CD4-positive, alpha-beta T cell (primary cell): ENCODE measurements at places on chromosomes 13 and 19.

- DNase-seq = no peak
These were observed at the start of gene DCLK1 for GRCh38 chr13:36131222-36131930. Gene DCLK1 (minus strand): TSS chr13:36131382.

DNA sequence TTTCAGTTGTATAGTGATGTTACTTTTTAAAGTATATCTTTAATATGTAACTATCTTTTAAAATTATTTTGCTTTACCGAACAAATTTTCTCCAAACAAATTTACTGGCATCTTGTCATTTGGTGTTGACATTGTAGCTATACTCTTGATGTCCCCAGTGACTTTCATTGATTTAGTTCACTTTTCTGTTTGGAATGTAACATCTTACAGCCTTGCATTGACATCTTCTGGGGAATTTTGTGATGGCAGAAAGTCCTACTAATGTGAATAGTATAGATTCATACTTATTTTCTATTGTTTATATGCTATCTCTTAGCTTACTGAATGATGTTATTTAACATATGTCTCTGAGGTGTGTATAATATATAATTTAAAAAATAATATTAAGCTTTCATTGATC lies 800.9 kb upstream of the ATXN8OS start:
- DNase-seq = no peak

- DNase-seq = no peak
These were observed 11.4 kb downstream of the TEX26 start for GRCh38 chr13:30943881-30944280.

GRCh38 chr19:3024870-3025548 lies 4.1 kb downstream of the TLE2 start:
- DNase-seq = peak; percentile 33

GRCh38 chr13:51549050-51549449 lies 35.2 kb upstream of the WDFY2 start:
- DNase-seq = no peak
